ENCODE measurements at places on chromosomes 3 and 15.

DNA sequence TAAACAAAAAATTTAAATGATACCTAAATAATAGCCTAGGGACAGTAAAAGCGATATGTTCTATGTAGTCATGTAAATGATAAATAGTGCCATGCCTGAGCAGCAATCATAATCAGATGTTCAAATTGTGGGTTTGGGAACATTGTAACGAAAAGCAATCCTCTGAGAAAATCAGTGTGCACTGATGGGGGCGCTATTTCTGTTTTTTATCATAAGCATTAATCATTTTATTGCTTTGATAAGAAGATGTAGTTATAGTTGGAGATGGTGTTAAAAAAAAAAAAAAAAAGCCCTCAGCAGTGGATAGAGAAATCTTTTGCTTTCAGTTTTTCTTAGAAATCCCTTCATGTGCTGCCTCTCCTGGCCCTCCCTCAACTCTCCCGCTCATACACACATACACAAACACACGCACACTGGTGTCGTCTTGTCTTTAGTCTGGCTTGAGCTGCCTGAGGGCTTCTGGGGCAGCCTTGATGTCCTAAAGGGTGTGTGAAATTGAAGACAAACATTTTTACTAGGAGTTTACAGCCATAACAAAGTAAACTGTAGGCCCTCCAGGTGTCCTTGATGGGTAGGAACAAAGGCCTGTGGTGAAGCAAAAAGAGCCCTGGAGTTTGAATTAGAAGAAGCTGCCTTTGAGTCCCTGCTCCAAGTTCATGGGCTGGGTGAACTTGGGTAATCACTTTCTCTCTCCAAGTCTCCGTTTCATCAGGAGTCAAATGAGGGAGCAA, 428.1 kb downstream of the SOX2 start:
- no peak for DNase-seq

GRCh38 chr3:133375403-133375745, 24.5 kb upstream of the BFSP2 start:
- no peak for DNase-seq

GRCh38 chr3:64342940-64343688, 117.8 kb upstream of the PRICKLE2 start:
- DNase-seq, result no peak

- DNase-seq, result no peak
Measured at GRCh38 chr15:69637818-69638217, 185.2 kb downstream of the RPLP1 start.

DNA sequence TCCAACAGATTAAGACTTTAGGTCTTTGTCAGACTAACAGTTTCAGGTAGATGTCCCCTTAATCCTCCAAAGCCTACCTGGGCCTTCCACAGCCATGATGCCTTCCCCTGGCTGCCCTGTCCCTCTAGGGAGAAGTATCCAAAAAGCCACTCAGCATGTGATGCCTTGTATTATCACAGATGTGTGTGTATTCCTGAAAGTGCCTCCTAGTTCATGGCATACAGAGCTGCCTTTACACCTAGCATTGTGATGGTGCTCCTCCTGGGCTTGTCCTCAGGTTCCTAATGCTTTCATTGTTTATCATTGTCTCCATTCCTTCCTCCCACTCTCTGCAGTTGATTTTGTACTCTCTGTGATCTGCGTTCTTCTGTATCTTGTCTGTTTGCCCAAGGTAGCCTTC, 43.6 kb downstream of the CMSS1 start:
- DNase-seq, result no peak

DNA sequence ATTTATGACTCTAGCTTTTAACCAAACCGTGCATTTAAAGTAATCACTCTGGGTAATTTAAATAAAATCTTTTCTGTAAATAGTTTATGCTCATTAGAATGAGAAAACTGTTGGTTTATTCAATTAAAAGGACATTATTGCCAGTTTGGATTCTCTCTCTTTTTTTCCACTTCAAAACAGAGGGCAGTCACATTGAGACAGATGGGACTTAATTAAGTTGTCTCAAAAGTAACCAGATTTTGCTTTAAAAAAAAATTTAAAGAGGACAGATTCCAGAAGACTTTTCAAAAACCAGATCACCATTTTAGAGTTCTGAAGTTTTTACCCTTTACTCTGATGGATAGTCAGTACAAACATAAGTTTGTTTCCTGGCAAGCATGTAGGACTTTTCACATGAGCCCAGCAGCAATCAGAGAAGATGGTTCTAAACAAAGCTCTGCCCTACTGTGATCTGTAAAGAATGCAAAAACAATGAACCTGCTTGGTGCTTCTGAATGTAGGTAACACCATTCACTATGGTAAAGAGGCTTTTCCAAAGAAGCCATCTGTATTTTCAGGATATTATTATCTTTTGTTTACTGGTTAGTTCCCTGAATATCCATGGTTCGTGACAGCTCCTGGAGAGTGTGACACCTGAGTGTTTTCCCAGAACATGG, 136.2 kb downstream of the LRTM1 start:
- DNase-seq, result no peak

DNA sequence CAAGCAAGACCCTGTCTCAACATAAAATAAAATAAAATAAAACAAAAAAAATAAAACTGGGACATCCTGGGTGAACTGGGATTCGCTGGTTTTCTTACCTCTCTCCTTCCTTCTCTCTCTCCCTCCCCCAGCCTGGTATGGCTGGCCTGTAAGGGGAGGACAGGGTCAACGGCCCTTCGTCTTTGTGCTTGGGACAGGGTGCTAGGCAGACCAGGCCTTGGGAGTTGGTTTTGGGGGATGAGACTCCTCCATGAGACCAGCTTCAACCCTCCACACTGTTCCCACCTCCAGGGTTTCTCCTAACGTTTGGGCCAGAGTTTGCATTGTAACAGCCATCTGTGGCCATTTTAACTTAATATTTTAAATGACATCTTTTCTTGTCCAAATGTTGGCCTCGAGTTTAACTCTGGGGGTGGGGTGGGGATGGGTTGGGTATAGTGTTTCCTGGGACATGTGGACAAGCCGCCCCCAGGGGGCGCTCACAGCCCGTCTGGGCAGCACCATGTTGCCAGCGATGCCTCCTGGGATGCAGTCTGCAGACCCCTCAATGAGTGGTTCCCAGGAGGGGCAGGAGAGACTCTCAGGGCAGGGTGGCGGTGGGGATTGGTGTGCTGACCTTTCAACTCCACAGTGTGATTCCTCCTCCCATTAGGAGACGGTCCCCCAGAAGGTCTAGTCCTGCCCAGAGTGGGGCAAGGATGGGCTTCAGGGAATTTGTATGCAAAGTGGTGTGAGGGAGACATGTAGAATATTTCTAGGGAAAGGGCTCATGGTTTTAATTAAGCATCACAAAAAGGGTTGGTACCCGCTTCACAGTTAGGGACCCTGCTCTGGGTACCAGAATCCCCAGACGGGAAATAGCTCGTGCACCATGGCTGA, 37.7 kb upstream of the LCTL start:
- peak; percentile 14 for DNase-seq

DNA sequence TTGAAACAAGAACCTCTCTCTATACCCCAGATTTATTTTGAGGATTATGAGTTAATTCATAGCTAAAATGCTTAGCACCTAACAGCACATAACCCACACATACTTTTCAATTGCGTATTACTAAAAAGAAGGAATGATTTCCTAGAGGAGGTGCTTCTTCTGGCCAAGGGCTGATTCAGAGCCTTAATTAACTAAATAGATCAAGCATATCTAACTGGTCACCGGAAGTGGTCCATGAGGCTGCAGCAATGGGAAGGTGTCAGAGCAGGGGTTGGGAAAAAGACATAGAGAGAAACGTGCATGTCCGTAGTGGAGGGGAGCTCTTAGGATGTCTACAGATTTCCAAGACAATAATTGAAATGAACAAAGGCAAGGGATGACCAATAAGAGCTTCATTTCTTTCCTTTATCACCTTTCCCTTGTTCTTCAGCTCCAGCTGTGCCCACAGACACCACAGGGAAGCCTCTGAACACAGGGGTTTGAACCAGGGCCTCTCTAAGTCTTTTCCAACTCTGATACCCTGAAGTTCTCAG, 467 bp downstream of the HGD start:
- DNase-seq, result no peak

- no peak for DNase-seq
Measured at GRCh38 chr15:39247574-39247973, 333.3 kb upstream of the THBS1 start.

- DNase-seq, result no peak
Measured at GRCh38 chr15:78247911-78248310, 13.5 kb upstream of the ACSBG1 start.

All from amygdala (tissue), 56 donors.